ENCODE measurements at places on chromosomes 7 and 10.

GRCh38 chr7:24151944-24152343 lies 132.0 kb upstream of the NPY start:
- DNase-seq = no peak

- no peak for DNase-seq
Observed at GRCh38 chr7:26937939-26938623, 73.7 kb upstream of the SKAP2 start.

- DNase-seq = no peak
Observed at GRCh38 chr7:28178599-28178998, 2.0 kb downstream of the JAZF1 start.

DNA sequence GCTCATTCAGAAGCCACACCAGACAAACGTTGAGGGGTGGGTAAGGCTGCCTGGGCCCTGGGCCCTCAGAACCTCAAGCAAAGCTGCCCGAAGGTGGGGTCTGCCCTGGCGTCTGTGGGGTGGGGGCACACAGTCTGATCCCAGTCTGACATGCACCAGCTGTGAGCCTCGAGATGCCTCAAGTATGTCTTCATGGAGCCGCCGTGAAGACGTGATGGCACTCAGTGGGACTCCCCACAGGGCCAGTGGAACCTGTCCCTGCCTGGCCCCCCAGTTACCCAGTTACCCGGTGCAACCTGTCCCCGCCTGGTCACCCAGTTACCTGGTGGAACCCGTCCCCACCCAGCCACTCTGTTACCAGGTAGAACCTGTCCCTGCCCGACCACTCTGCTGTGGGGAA lies 351.2 kb downstream of the PTPRN2 start:
- DNase-seq = no peak

GRCh38 chr7:69903410-69903809 lies 305.1 kb downstream of the AUTS2 start:
- DNase-seq = no peak

DNA sequence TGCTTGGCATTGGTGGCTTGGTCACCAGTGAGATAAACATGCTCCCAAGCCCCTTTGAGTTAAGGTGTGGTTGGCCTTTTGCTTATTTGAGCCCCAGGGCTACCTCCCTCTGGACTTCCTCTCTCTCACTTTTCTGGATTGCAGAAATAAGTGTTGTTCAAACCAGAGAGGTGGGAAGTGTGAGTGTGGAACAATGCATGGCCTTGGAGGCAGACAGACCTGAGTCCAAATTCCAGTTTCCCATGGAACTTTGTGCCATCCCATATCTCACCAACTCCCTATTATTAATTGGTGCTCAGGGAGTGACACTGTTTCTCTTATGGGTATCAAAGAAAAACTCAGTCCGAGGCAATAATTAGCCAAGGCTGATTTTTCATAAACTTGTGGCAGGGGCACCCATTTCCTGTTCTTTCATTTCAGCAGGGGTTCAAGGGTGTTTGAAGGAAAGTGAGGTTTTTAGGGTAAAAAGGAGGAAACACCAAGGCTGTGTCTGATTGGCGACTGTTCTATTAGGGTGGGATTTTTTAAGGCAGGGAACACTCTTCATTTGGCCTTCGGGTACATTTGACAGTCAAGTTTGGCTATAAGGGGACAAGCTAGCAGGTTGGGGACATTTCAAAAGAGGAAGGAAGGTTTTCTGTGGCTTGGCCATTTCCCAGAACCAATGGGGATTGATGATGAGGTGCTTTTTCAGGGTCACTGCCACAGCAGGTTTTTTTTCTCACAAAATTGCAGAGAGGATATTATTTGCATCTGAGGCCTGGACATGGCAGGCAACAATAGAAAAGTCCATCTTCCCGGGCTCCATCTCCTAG lies 148.8 kb upstream of the NPY start:
- DNase-seq = no peak

Data from activated CD4-positive, alpha-beta T cell treated with anti-CD3 and anti-CD28 coated beads, Interleukin-2, amount 50 U/mL, for 1 hour (primary cell).